ENCODE measurements at places on chromosomes 4 and X. TPM values are rescaled to one million over a fixed set of nuclear protein-coding genes. Genes with fewer than 3 reads are reported as not detected.

GRCh38 chrX:3393581-3394111 lies 47.2 kb upstream of the MXRA5 start:
- DNase-seq: no peak

- no peak for DNase-seq
Observed at GRCh38 chr4:15043226-15043625, 40.9 kb downstream of the CPEB2 start.

Gene PASD1
- total RNA-seq: not detected

DNA sequence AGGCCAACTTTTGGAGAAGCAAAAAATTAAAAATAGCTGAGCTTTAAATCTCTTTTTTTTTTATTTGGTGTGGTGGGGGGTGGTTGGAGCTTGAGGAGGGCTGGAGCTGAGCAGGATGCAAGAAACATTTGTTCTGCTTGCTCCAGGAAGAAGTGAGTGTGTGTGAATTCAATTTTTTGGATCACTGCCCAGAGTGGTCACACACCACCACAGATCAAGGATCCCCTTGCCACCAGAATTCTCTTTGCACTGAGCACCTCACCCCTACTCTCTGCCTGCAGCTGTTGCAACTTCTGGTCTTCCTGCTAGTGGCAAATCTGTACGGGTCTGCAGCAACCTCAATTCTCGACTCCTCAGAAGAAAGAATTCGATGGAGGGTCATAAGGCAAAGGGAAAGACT lies 19.9 kb upstream of the PLP1 start:
- DNase-seq: no peak

Gene RTL9
- not detected for total RNA-seq

- no peak for DNase-seq
Observed at GRCh38 chr4:69518102-69518501, 22.4 kb upstream of the UGT2B4 start.

DNA sequence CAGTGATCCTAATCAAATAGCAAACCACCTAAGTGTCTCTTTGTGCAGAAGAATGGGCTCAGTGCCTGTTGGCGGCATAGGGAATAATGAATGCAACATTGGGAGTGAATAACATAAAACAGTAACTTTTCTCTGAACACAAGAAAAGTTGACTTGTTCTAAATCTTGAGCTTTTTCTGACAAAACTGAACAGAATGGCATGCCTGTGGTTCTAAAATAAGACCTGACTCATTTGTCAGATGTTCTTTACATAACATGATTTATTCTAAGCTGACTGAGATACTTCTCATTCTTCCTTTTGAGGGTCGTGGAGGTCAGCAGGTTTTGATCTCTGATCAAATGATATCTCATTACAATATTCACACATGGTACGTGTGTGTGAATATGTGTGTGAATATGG lies 165.4 kb upstream of the WDR1 start:
- DNase-seq: no peak

Gene NXF3
- not detected for total RNA-seq

Gene CT45A3
- not detected for total RNA-seq
